Fibroblast of skin of left quadriceps (primary cell): ENCODE measurements at places on chromosomes 5 and 9.

DNA sequence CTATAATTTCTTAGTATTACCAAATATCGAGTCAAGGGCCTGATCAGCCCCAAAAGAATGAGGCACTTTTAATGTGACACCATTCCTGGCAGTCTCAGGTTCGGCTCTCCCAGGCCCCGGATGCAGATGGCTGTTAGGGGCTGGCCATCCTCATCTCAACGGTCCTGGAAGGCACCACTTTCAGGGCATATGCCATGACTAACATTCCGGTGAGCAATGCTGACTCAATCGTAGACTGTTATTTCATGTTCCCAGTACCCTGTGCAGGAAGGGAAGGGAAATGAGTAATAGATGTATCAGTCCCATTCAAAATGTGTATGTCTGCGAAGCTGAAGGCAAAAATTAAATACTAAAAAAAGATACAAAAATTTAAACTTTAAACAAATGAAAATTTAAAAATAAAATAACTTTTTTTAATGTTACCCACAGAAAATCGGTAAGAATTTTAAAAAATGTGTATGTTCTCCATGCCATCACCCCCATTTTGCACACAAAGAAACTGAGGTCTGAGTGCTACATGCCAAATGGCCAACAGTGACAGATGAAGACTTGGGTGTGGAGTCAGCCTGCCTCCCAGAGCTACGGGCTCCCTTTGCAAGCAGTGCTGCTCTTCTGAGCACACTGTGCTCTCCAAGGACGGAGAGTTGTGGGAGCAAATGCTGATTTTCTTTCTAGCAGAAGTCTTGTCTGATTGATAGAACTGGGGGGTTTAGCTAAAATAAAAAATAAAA, 79.0 kb downstream of the GLDC start:
- peak; percentile 92 for DNase-seq

- peak; percentile 79 for DNase-seq
Observed at GRCh38 chr5:127820910-127821553, 117.8 kb downstream of the CCDC192 start.

DNA sequence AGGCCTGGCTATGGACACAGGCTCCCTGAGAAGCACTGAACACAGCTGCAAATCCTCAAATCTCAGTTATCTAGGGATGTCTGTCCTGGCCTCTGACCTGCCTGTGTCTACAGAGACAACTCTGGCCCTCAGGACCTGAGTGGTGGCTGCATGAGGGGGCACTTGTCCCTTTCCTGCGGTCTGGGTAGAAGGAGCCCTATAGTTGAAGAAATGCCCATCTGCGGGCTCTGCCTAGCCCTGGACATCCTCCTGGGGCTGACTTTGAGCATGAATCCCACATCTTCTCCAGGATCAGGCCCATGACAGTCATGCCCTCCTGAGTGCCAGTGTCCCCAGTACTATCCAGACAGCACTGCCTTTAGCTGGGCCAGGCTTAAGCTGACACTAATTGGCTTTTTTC, 10.0 kb downstream of the DNAJB5 start:
- no peak for DNase-seq

- DNase-seq: no peak
Observed at GRCh38 chr5:132046880-132047299, 13.6 kb upstream of the IL3 start.

GRCh38 chr9:22975951-22976350, 529.3 kb downstream of the DMRTA1 start:
- DNase-seq: no peak

GRCh38 chr9:81424431-81424830, 264.9 kb downstream of the TLE1 start:
- DNase-seq: peak; percentile 20

DNA sequence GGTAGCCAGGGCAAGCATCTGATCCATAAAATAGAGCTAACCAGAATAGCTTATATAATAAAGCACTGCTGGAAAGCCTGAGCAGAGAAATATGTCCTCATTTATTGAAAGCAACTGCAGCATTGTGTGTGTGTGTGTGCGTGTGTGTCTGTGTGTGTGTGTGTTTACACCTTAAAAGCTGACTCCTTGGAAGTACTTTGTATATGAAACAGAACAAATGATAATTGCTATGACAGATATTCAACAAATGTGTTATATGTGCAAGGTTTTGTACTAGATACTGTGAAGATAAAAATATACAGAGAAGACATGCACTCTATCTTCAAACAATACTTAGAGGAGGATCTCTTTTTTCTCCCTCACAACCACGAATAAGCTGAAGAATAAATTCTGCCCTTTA, 22.0 kb upstream of the IFNE start:
- no peak for DNase-seq

DNA sequence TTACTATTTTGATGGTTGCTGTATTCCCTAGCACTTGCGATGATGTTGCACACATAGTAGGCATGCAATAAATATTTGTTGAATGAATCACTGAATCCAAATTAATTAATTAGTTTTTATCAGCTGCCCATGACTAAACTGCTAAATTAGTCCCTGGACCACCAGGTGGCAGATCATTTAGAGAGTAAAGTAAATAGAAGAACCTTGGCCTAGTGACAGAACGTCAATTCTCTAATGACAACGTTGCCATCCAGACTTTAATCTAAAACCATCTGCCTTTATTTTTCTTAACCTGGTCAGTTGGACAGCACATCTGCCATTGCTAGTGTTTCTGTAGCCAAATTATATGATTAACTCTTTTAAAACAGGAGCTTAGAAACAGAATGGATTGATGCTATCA, 457.5 kb downstream of the KIF4B start:
- no peak for DNase-seq

DNA sequence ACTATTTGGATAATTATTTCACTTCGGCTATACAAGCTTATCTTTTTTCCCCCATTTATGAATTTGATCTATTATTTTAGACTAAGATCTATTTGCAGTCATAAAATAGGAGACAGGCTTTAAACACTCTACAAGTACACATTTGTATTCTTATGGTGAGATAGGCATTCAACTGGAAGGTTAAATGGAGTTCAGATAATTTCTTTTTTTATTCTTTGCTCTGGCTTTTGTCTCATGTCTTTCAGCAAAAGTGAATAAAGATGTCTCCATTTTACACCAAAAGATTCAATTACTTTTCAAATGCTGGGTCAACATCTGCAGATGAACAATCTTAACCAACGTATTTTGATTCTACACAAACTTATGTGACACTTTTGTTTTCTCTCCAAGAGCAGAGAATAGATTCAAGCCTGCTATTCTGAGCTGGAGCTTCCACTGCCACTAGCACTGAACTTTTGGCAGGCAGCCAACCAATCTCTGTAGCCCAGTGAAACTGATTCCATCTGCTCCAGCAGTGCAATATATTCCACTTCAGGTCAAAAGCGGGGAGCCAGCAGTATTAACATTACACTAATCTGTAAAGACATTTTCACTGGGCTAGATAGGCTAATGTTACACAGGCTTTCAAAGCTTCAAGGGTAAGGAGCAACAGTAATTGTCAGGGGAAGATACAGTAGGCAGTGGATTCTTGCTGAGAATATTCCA, 452.0 kb upstream of the ZNF608 start:
- peak; percentile 89 for DNase-seq

DNA sequence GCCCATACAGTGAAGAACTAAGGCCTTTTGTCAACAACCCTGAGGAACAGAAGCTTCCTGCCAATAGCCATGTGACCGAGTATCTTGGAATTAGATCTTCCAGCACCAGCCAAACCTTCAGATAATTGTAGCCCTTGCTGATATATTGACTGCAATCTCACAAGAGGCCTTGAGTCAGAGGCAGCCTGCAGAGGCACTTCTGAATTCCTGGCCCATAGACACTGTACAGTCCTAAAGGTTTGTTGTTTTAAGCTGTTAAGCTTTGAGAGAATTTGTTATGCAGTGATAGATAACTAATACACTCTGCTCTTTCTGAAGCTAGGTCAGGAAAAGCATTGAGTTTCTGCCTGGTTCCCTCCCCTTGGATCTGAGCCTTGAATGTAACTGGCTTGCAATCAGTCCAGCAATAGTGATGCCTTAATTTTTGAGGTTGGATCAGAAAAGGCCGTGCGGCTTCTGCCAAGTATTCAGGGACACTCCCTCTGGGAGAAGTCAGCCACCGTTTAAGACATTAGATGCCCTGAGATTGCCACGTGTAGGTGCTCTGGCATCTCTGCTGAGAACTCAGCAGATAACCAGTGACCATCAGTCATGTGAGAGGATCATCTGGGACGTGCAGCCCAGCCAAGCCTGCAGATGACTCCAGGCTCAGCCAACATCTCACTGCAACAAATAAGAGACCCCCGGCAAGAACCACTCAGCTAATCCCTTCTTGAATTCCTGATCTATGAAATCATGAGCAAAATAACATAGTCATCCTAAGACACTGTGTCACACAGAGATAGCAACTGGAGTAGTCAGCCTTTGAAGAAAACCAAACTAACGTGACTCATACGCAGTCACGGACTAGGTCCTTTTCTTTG, 126.8 kb upstream of the STC2 start:
- DNase-seq: peak; percentile 94

DNA sequence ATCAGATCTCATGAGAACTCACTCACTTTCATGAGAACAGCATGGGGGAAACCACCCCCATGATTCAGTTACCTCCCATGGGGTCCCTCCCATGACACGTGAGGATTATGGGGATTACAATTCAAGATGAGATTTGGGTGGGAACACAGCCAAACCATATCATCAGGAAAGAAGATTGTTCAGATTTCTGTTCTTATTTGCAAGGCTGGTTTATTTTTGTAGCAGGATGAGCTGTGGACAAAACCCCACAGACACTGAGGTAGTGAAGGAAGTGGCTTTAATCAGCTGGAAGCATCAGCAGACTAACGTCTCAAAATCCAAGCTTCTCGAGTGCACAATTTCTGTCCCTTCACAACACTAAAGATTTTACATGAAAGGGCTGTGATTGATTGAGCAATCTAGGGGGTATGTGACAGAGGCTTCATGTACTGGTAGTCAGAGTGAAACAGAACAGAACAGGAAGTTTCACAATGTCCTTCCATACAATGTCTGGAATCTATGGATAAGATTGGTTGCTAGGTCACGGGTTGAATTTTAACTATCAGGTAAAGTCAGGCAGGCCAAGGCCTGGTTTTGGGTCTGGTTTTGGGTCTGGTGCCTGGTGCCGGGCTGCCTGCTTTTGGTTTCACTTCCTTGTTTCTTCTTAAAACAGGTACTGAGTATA, 91.3 kb upstream of the ZNF366 start:
- peak; percentile 55 for DNase-seq

DNA sequence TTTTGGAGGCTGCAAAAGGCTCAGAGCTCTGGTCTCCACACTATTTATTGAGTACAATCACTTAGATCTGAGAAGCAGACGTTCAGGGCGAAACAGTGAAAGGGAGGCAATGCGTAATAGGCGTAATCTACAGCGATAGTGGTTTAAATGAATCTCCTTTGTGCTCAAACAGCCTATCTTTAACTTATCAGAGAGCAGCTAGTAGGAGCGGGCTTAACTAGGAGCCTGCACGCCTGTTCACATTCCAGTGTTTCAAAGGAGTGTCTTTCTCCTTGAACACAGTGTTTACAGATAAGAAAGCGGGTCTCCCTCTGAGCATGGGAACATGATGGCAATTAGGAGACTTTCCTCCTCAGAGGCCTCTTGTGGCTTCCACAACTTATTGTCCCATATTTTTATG, 49.4 kb downstream of the AP3B1 start:
- DNase-seq: no peak

- DNase-seq: no peak
Observed at GRCh38 chr5:83740741-83741140, 20.1 kb upstream of the HAPLN1 start.

GRCh38 chr9:71966601-71967000, 55.2 kb downstream of the C9orf85 start:
- DNase-seq: no peak

- no peak for DNase-seq
Observed at GRCh38 chr5:147148715-147149114, 86.1 kb upstream of the STK32A start.

DNA sequence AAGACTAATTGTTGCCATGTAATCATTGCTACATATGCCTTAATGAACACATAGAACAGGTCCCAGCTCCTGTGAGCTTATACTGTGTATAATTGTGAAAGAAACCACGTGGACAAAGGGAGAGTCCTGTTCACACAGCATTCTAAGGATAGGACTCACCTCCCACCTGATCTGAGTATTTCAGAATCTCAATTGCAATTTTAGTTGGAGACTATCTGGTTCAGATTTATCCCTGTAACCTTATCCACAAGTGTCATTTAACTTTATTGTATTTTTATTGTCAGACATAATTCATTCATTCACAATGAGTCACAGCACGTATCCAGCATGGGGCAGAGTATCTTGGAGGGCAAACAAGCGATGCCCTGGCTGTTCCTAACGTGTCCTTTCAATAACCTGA, 448.3 kb downstream of the NTRK2 start:
- DNase-seq: no peak

DNA sequence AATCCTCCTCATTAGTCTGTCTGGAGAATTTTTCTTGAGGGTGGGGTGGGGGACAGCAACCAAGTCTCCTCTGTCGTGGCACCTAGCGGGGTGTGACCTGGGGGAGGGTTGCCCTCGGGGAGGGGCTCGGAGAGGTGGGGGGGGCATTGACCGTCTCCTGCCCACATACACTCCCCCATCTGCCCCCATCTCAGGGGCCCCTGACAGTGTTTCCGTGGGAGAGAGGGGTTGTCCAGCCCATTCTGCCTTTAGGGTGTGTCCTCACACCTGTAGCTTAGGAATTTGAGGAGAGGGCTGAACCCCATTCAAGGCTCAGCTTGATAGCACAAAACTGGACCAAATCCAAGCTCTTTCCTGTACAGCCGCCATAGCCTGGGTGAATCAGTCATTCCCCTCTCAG, 5.9 kb upstream of the CXXC5 start:
- no peak for DNase-seq

DNA sequence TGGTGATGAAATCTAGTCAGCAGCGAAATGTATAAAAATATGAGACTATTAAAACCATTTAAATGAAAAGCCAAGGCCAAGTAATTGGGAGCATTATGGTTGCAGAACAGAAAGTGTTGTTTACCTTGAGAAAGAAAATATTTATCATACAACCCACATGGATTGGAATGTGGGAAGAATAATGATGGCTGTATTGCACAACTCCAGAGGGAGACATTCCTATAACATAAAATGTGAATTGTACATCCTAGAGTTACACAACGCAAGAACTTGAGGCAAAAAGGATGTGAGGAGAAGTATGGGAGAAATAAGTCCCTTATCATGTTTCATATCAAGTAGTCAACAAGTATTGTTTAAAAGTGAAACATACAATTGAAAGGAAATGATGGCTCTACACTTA, 1014.0 kb upstream of the SEMA6A start:
- peak; percentile 24 for DNase-seq

- DNase-seq: peak; percentile 92
Observed at GRCh38 chr5:123785162-123786071, 273.4 kb downstream of the CSNK1G3 start.

- DNase-seq: no peak
Observed at GRCh38 chr9:121319383-121319780, 50.7 kb downstream of the STOM start.
